ENCODE measurements at places on chromosomes 6 and 20. TPM values are rescaled to one million over a fixed set of nuclear protein-coding genes. Genes with fewer than 3 reads are reported as not detected.
A peak's percentile ranks its signal among the peaks of the same experiment; 100 is the strongest.

DNA sequence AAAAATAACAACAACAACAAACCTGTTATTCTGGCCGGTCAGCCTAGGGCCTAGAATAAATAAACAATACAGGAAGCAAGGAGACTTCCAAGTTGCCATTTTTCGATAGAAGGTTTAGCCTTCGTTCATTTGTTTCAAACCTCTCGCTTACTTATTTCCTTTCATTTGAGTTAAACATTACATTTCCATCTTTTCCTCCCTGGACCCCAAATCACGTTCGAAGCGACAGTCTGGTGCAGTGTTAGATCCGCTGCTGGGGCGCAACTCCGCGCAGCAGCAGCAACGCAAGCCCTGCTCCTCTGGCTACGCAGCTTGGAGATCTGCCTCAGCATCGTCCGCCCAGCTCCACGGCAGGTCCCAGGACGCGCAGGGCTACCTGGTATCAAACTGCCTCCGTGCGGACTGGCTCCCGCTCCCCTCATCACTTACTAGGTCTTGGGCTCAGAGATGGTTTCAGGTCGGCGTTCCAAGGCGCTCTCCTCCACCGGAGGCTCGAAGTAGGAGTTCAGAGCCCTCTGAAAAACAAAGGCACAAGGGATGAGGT, 530 bp downstream of the TDP2 start:
- peaks cover 30% of the 10 kb centered on the region for H3K36me3 ChIP-seq
- peak overlapping the region; percentile 99 for H3K4me3 ChIP-seq
- peak overlapping the region; percentile 40 for H3K27ac ChIP-seq
- no peak for DNase-seq
- no peaks in the 10 kb centered on the region for H3K4me1 ChIP-seq

GRCh38 chr6:6683969-6684833, 95.7 kb downstream of the LY86 start:
- H3K4me3 ChIP-seq = peak overlapping the region; percentile 11
- H3K27ac ChIP-seq = no peak overlapping the region
- no peak for DNase-seq
- peaks cover 15% of the 10 kb centered on the region for H3K4me1 ChIP-seq

The TMEM200A gene
- 6.5 TPM for total RNA-seq

- H3K27me3 ChIP-seq = no peaks in the 10 kb centered on the region
- no peaks in the 10 kb centered on the region for H3K36me3 ChIP-seq
- H3K4me3 ChIP-seq = no peak overlapping the region
These were observed 367.1 kb downstream of the PREX1 start for GRCh38 chr20:48460681-48461080.

DNA sequence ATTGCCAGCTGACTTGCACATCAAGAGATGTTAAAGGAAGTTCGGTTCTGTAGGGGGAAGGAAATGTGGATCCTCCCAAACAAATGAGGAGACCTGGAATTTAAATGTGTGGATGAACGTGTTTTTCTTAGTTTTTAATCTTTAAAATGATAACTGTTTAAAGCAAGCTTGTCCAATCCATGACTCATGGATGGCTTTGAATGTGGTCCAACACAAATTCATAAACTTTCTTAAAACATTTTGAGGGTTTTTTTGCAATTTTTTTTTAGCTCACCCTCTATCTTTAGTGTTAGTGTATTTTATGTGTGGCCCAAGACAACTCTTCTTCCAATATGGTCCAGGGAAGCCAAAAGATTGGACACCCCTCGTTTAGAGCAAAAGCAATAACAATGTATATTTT, 12.6 kb downstream of the TUBB2B start:
- H3K36me3 ChIP-seq = no peaks in the 10 kb centered on the region
- H3K27ac ChIP-seq = no peak overlapping the region
- no peak overlapping the region for H3K4me3 ChIP-seq
- H3K27me3 ChIP-seq = no peaks in the 10 kb centered on the region
- DNase-seq = no peak
- peaks cover 17% of the 10 kb centered on the region for H3K4me1 ChIP-seq

- no peaks in the 10 kb centered on the region for H3K27me3 ChIP-seq
- H3K36me3 ChIP-seq = no peaks in the 10 kb centered on the region
- no peak overlapping the region for H3K27ac ChIP-seq
- no peaks in the 10 kb centered on the region for H3K4me1 ChIP-seq
- H3K4me3 ChIP-seq = no peak overlapping the region
These were observed 70.6 kb downstream of the SGK1 start for GRCh38 chr6:134247231-134247833.

All from endodermal cell (in vitro differentiated cells).